Suprapubic skin (tissue), 4 donors: ENCODE measurements at places on chromosomes 2 and 18. TPM values are rescaled to one million over a fixed set of nuclear protein-coding genes. Genes with fewer than 3 reads are reported as not detected.

- H3K27me3 ChIP-seq = no peaks in the 10 kb centered on the region
- no peaks in the 10 kb centered on the region for H3K36me3 ChIP-seq
- no peak overlapping the region for H3K4me3 ChIP-seq
- peak overlapping the region; percentile 42 for H3K27ac ChIP-seq
- DNase-seq = no peak
These were observed 39.4 kb downstream of the SH2D6 start for GRCh38 chr2:85457877-85458316.

GRCh38 chr2:16320716-16321115, 344.9 kb downstream of the CYRIA start:
- no peak overlapping the region for H3K27ac ChIP-seq
- H3K36me3 ChIP-seq = no peaks in the 10 kb centered on the region
- no peak overlapping the region for H3K4me3 ChIP-seq
- no peaks in the 10 kb centered on the region for H3K27me3 ChIP-seq

- H3K27ac ChIP-seq = no peak overlapping the region
- no peak for DNase-seq
- no peak overlapping the region for H3K4me3 ChIP-seq
- no peaks in the 10 kb centered on the region for H3K27me3 ChIP-seq
- H3K36me3 ChIP-seq = no peaks in the 10 kb centered on the region
These were observed 192.5 kb downstream of the NDUFA10 start for GRCh38 chr2:239832490-239833268.

Gene FIGN
- 1.9 TPM for total RNA-seq

DNA sequence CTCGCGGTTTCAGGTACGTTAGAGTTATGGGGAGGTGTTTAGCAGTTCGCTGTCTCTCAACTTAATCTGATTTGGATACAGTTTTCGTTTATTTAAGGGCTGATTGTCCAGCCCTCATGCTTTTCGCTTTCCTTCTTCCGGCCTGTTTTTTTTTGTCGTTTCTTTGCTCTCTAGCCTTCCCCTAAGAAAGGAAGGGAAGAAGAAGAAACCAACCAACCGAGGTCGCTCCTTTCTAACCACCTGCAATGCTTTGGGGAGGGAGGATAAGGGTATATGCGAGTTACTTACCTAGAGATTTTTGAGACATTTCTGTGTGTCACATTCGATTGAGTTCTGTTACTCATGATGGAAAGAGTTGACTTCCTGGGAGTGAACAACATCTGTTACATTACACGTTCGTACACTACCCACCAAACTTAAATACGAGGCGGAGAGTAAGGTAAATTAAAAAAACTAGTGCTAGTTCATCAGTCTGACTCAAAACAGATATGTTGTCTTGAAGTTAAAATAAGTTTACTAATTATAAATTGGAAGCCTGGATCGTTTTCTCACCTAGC, 918 bp downstream of the EIF5B start:
- H3K27ac ChIP-seq = peak overlapping the region; percentile 91
- H3K4me1 ChIP-seq = peaks cover 43% of the 10 kb centered on the region
- DNase-seq = no peak
- H3K36me3 ChIP-seq = no peaks in the 10 kb centered on the region
- no peaks in the 10 kb centered on the region for H3K27me3 ChIP-seq
